Adipocyte (in vitro differentiated cells): ENCODE measurements at places on chromosomes 5 and 9.
A peak's percentile ranks its signal among the peaks of the same experiment; 100 is the strongest.

DNA sequence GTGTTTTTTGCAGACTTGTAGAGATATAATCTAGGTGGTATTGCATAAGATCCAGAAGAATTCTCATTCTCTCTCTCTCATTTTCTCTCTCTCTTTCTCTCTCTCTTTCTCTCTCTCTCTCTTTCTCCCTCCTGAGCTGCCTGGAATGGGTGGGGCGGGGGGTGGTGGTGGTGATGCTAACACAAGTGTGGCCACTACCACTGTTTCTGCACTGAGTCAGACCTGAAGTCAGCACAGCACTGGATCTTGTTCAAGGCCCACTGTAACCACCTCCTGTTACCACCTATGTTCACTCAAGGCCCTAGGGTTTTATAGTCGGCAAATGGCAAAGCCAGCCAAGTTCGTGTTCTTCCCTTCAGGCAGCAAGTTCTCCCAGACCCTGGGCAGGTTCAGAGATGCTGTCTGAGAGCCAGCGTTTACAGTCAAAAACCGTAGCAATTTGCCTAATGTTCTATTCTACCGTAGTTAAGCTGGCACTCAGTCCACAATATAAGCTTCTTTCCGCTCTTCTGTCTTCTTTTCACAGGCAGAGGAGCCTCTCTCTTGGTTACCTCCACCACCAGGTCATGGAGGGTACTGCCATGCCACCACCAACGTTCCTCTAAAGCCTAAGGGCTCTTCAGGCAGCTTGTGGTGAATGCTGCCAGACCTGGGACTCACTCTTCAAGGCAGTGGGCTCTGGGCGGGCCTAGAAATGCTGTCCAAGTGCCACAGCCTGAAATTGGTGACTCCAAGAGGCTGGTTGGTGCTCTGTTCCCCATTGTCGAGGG is 235.7 kb upstream of the PRR16 start:
- peak; percentile 19 for DNase-seq

- no peak for DNase-seq
These were observed 61.6 kb downstream of the CXXC5 start for GRCh38 chr5:139709582-139710318.

DNA sequence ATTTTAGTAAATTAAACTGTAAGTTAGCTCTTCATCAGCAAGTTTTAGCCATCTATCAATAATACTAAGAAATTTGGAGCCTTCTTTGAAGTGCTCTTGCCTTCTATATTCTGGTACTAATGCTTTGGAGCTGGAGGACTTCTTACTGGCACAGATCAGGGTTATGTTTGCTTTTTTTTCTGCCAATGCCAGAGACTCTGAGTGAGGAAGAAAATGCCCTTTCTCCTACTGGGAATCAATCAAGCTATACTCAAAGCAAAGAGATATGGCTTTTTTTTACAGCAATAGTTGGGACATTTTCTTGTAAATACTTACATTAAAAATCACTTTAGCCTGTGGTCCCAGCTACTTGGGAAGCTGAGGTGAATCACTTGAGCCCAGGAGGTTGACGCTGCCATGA is 4.3 kb downstream of the HSDL2 start:
- DNase-seq = peak; percentile 5

- no peak for DNase-seq
These were observed 287.7 kb downstream of the SLIT3 start for GRCh38 chr5:169013208-169013728.

DNA sequence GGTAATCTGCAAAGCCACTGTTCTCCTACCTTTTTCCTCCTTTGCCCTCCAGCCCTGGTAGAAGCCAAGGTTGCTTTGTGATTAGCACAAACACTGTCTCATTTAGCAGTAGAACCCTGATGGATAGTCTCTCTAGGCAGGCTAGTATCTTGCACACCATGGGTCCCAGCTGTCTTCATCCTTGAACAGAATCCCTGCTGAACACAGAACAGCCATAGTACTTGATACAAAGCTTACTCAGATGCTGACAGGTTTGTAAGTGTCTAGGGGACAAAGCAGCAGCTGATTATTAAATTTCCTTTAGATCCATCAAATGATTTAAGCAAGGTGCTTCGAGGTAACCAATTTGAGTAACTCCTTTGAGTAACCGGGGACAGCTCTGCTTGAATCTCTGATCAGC is 163.7 kb upstream of the PPP1R2B start:
- DNase-seq = no peak

DNA sequence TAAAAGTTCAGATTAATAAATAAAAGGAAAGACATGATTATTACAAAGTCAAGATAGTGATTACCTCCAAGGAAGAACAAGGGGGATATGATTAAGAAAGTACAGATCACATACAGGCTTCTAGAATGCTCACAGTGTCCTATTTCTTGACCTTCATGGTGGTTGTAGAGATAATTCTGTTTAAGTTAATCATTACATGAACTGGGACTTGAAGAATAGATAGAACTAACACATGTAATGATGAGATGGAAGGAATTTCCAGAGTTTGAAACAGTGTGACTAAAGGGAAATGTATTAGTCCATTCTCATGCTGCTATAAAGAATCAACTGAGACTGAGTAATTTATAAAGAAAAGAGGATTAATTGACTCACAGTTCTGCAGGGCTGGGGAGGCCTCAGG is 72.7 kb downstream of the LURAP1L start:
- no peak for DNase-seq

GRCh38 chr9:128065907-128066712 is 1.0 kb downstream of the NAIF1 start:
- no peak for DNase-seq

DNA sequence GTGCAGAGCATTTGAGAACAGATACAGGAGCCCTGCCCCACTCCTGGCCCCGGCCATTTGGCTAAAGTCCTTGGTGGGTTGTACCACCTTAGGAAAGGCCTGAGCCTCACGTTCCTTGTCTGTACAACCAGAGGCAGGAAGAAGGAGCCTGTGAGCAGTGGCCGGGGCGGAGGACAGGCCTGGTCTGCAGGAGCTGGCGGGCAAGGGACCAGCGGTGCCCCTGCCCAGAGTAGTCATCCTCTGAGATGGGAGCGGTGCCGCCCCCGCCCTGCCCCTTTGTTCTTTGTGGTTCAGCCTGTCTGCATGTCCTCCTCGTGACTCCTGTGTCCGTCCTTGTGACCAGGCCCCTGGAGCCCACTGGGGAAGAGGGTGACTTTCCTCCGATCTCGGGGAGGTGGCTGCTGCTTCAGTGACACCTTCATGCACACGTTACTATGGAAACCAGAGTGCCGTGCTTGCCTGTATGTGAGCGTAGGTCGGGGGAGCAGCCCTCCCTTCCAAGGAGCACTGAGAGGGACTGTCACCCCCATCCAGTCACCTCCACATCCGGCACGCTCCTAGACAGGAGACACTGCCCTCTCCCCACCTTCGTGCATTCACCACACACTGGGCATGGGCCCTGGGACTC is 42.9 kb downstream of the UNC5A start:
- no peak for DNase-seq

GRCh38 chr9:74742792-74743730 is 144.7 kb downstream of the TRPM6 start:
- peak; percentile 81 for DNase-seq

- no peak for DNase-seq
These were observed 49.6 kb upstream of the CCL21 start for GRCh38 chr9:34759432-34760134.

DNA sequence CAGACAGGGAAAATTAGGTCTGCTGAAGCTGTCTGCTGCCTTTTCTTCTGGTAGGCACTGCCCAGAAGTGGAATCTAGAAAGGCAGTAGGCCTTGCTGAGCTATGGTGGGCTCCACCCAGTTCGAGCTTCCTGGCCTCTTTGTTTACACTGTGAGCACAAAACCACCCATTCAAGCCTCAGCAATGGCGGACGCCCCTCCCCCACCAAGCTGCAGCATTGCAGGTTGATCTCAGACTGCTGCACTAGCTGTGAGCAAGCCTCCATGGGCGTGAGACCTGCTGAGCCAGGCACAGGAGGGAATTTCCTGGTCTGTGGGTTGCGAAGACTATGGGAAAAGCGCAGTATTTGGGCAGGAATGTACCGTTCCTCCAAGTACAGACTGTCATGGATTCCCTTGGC is 18.5 kb downstream of the AGTPBP1 start:
- DNase-seq = no peak

DNA sequence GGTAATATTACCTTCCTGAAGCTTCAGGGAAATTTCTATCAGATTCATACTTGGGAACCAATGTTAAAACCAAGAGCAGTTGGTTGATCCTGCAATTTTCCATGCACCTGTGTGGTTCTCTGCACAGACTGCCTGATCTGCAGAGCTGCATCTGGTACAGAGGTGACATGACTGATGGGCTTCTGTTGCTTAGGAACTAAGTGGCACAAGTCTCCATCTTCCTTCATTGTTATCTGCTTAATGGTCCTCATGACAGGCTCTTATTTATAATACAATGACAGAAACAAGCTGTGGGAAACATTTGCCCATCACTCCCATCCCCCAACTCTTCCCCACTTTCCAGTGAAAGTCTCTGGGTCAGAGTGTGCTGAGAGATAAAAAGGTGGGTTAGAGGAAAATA is 799.1 kb downstream of the TAF11L14 start:
- no peak for DNase-seq

GRCh38 chr5:40226906-40227305 is 452.8 kb upstream of the PTGER4 start:
- no peak for DNase-seq

DNA sequence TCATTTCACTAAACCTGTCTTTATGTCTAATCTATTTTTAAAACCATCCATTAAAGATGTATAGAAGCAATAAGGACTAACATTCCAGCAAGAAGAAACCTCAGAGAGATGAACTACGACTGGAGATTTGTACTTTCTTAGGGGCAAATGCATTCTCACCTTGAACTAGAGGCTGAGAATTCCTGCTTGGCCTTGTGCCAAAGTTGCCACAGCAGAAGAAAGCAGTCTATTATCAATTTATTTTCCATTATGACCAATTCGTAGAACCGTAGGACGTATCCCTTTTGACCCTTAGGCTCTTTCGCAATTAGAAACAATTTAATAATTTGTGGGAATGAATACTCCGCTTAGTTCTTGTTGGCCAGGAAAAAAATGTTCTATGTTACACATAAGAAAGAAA is 1647.4 kb upstream of the CDH9 start:
- no peak for DNase-seq

GRCh38 chr5:89597878-89598277 is 714.9 kb upstream of the MEF2C start:
- no peak for DNase-seq

DNA sequence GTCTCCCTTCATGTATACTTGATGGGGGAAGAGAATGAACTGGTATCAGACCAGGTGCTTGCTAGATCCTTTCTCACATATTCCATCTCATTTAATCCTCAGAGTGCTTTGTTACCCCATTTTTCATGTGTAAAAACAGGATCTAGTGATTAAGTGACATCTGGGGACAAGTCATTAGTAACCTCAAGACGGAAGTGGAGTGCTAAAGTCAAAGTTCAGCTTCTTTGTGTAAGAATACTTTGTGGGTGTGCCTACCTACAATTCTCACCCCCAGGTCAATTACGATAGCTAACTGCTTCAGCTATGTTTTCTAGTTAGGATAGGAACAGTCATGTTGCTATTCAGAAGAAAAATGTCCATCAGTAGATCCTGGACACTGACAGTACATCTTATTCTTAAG is 3.1 kb upstream of the FAM120AOS start:
- no peak for DNase-seq

DNA sequence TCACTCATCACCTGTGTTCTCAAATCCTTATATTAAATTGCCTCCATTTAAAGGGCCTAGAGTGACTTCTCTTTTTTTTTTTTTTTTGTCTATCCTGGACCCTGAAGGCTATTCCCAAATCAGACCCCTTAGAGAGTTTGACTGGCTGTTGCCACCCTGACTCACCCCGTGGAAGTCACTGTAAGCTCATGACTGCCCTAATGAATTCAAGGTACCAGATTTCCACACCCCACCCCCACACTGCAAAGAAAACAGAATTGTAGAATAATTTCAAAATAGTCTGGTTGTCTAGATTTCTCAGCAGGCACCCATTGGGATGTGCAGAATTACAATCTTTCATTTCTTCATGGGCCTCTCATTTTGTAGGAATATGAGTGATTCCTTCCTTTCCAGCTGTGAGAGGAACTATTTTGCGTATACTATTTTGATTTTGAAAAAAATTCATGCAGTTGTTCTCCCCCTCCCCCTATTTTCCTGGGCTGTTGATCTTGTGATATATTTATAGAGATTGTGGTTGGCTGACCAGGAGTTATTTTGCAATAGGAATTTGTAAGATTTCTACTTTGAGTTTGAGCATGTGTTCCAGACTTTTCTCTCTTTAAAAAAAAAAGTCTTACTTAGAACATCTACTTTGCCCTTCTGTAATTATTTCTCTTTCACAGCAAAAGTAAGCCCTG is 79.1 kb downstream of the ZNF618 start:
- DNase-seq = peak; percentile 88

- no peak for DNase-seq
These were observed 54.4 kb upstream of the CTSL start for GRCh38 chr9:87671478-87671877.

GRCh38 chr5:132662004-132662401 is 4.0 kb downstream of the IL13 start:
- no peak for DNase-seq

GRCh38 chr5:40585537-40586267 is 94.0 kb upstream of the PTGER4 start:
- no peak for DNase-seq

GRCh38 chr5:61162832-61163567 is 732 bp upstream of the SMIM15 start:
- DNase-seq = peak; percentile 50

GRCh38 chr5:130514984-130515690 is 610.9 kb downstream of the CHSY3 start:
- DNase-seq = peak; percentile 70
